T-cell (primary cell): ENCODE measurements at places on chromosomes 1 and 21.

DNA sequence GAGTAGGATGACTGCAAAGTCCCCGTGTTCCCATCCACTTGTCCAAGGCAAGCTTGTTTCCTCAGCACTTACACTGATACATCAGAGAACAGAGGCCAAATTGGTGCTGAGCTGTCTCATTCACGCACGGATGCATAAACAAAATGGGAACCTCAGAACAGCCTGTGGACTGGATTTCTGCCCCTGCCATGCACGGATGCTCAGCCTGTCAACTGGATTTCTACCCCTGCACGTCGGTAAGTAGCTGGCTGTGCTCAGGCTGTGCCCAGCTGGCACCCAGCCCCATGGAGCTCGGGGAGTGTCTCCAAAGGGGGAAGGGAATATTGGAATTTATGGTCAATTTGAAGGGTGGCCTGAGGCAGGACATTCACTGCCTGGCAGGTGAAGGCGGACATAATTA lies 40.8 kb upstream of the TMPRSS2 start:
- DNase-seq: no peak

DNA sequence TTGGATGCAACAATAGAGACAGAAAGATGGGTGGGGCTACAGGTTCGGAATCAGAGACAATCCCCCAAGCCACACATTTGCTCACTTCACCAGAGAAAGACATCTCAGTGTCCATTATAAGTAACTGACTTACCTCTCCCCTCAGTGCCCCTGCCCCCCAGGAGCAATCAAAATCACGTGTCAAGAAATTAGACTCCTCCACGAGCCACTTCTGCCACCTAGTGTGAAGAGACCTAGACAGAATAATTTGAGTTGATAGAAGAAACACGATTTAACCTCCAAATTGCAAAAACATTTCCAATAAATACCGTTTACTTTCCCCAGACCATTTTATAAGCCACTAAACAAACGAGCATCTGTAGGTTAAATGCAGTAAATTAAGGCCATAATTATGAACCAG lies 123.2 kb downstream of the SLC30A10 start:
- DNase-seq: no peak

GRCh38 chr1:174052621-174053020 lies 30.5 kb upstream of the RC3H1 start:
- no peak for DNase-seq

DNA sequence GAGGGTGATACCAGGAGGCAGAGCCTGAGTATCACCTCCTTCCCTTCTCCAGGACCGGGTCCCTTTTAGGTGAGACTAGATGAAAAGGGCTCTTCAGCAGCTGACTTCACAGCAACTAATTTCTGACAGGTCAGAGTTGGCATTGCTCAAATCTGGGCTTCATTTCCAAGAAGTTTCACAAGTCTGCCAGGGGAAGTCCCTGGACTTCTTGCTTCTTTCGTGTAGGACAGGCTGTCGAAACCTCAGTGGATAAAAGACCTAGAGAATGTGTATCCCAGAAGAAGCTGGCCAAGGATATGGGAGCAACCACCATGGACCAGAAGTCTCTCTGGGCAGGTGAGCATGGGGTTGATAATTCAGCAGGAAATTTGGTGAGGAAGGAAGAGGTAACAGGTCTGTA lies at the start of gene CHI3L2:
TSS of gene CHI3L2 (plus strand) at position 280 of the 400 bp plus-strand sequence. CDS start at position 297, 17 bp downstream.
- DNase-seq: no peak

GRCh38 chr1:183331091-183331742 lies 87.0 kb downstream of the NMNAT2 start:
- no peak for DNase-seq

GRCh38 chr1:165161130-165161529 lies 195.4 kb downstream of the LMX1A start:
- no peak for DNase-seq

DNA sequence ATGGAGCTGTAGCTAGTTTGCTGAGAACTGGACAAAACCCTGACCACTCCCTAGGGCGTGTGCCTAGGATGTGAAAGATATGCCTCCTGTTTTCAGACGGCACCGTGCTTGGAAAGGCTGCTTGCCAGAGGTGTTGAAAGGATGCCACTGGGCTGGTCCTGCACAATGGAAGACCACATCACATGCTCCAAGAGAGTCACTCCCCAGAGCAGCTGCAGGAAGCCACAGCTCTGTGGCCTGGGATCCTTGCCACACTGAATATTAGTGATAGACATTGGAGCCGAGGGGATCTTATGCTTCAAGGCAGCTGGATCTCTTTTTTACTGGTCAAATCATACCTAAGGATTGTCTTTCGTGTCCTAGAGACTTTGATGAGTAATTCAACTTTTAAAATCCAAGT lies 6.6 kb upstream of the APP start:
- no peak for DNase-seq

GRCh38 chr1:63524201-63524600 lies 876 bp downstream of the EFCAB7 start:
- no peak for DNase-seq

DNA sequence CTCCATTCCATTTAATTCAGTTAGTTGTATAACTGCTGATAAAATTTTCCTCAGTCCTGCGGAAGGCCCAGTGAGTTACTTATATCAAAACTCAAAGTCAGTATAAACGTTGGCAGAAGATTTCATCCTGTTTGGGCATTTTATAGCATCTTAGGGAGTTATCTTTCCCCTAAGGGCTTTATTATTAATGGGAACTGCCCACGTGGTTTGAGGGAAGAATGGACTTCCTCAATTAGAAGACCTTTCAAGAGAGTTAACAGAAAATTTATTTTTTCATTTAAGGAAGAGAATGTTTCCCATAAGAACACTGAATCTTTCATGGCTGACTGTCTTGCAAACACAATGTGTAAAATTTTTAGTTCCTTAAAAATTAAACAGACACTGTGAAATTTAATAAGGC lies 400.1 kb downstream of the NEGR1 start:
- DNase-seq: no peak

- DNase-seq: no peak
These were observed 11.4 kb upstream of the TSPEAR start for GRCh38 chr21:44722731-44723130.

- no peak for DNase-seq
These were observed 144.3 kb downstream of the DNM3 start for GRCh38 chr1:171985639-171986038.

- DNase-seq: no peak
These were observed 77.7 kb downstream of the RHOU start for GRCh38 chr1:228812961-228813360.

DNA sequence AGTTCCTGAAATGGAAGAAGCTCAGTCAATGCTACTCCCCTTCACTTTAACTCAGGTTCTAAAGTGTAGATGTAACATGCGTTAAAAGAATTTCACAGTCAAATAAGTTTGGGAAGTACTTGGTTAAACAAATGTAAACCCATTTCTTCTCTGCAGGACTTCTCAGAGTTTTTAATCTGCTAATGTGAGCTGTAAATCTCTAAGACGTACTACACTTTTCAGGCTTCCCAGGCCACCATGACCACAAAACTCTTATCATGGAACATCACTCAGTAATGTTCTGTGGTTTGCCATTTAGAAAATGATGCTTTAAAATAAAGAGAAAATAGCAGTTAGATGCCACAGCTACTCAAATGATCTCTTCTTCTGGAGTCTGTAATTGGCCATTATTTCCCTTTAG lies 104.3 kb downstream of the HHIPL2 start:
- DNase-seq: no peak

DNA sequence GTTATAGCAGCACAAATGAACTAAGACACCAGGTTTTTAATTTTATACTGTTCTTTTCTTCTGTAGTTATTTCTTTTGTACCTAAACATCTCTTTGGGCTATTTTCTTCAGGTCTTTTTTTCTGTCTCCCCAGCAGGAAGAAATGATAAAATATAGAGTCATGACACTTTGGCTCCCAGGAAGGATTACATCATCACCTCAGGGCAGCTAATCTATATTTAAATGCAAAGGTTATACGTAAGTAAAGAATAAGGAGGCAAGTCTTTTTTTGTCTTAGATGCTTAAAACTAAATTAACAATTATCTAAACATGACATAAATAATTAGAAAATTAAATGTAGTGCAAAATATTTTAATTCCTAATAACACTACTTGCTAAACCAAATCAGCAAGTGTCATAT lies 57.0 kb downstream of the WARS2 start:
- DNase-seq: no peak

- DNase-seq: no peak
These were observed 11.0 kb upstream of the ZFP69B start for GRCh38 chr1:40439247-40439646.

- DNase-seq: no peak
These were observed 313.1 kb upstream of the TMPRSS15 start for GRCh38 chr21:18716578-18717138.

DNA sequence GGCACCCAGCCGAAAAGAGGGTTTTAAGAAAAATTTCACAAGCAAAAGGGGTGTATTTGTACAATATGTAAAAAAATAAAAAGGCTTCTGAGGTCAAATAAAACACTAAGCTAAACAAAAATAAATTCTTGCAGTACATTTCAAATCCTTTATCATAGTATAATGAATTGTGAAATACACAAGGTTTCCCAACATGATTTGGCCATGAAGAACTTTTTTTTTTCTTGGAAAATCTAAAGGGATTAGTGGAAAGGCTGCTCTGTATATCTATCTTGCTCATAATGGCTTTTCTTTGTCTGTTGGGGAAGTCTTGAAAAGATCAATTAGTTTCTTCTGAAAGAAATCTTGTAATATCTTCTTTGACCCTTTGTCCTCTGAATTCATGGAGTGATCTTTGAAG lies 593.4 kb downstream of the PLPP3 start:
- DNase-seq: no peak

DNA sequence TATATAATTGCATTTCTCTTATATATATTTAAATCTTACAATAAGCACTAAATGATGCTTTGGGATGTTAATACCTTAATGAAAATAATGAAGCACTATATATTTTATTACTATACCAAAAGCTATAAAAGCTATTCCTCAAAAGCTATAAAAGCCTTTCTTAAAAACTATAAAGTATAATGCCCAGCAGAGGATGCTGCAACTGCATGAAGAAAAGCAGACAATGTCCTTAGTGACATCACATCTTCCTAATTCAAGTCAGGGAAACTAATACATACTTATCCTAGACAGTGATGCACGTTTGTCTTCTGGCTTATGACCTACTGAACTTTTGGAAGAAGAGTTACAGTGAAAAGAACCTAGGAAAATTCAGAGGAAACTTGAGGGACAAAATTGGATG lies 13.6 kb upstream of the C1orf185 start:
- DNase-seq: no peak

- DNase-seq: no peak
These were observed 62.8 kb downstream of the IARS2 start for GRCh38 chr1:220156620-220157146.

GRCh38 chr21:16492356-16492755 lies 762.6 kb downstream of the USP25 start:
- no peak for DNase-seq

GRCh38 chr1:34113887-34114286 lies 51.1 kb downstream of the CSMD2 start:
- no peak for DNase-seq

GRCh38 chr21:43352568-43353281 lies 74.2 kb downstream of the SIK1 start:
- DNase-seq: no peak

DNA sequence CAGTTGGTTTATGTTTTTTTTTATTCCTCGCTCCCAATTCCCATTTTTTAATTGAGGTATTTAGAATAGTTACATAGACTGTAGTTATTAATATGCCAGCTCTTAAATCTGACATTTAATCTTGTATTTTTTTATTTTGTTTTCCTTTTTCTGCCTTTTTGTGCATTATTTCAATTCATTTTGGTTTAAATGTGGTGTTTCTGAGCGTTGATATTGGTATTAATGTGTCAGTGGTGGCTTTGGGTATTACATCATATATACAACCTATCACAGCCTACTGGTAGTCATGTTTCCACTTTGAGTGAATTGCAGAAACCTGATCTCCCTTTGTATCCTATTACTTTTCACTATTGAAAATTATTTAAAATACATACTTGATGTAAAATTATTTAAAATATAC lies 1027.3 kb downstream of the KCNT2 start:
- DNase-seq: no peak

- no peak for DNase-seq
These were observed 384.6 kb downstream of the PLPP3 start for GRCh38 chr1:56194701-56195300.

DNA sequence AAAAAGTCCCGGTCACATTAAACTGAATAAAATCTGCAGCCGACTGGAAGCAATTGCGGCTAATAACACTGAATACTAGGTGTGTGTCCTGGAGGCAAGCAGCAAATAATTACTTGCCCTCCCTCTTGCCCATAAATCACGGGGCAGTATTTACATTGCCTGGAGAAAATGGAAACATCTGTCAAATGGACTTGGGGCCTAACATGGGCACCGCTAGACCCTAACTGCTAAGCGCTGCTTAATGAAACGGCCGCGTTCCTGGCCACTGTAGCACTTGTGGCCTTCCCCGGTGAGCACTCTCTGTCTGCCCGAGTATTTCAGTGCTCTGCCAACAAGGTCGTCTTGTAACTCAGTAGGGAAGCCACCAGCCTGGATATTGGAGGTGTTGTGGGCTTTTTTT lies 23.9 kb upstream of the KNCN start:
- no peak for DNase-seq
